Neural crest cell (in vitro differentiated cells): ENCODE measurements at places on chromosomes 4 and X. TPM values are rescaled to one million over a fixed set of nuclear protein-coding genes. Genes with fewer than 3 reads are reported as not detected.

The NUP62CL gene
- 6.1 and 6.8 TPM in 2 replicates for total RNA-seq

The ITM2A gene
- total RNA-seq, result 0.59 and 0.93 TPM in 2 replicates

The ODAPH gene
- total RNA-seq, result not detected in 2 replicates

GRCh38 chrX:9456250-9457074 is 8.4 kb upstream of the TBL1X start:
- no peak for DNase-seq
- H3K4me3 ChIP-seq, result no peak overlapping the region
- H3K36me3 ChIP-seq, result peaks cover 2% of the 10 kb centered on the region
- H3K27me3 ChIP-seq, result no peaks in the 10 kb centered on the region
- no peak overlapping the region for H3K27ac ChIP-seq
